ENCODE measurements at places on chromosomes 7 and 10.

GRCh38 chr10:106765241-106765754 is 399.2 kb downstream of the SORCS1 start:
- no peak for DNase-seq

DNA sequence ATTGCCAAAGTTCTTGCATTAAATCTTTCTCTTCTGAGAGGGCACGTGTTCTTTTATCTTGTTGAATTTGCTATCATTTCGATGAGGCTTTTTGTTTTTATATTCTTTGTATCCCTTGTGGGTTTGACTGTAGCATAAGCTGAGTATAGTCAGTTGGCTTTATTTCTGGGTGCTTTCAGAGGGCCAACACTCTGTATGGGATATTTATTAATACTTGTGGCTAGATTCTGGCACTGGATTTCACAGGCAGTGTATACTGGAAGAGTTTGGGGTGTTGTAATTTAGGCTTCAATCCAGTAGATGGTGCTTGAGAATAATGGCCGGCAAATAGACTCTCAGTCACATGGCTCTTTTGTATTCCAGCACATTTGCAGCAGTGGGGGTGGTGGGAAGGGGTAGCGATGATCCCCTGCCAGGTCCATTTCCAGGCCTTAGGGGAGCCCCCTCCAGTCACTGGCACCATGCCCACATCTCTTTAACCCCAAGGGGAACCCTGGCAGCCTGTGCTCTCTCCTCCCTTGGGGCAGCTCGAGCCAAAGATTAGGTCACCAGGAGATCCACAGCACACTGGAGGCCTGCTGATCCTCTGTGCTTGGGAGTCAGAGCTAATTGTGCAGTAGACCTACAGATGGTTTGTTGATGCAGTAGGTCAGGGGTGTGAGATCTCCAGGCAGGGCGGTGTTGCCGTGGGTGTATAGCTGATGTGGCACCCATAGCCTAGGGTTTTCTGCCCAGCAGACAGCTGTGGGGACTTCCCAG is 81.8 kb downstream of the PTPN20 start:
- no peak for DNase-seq

DNA sequence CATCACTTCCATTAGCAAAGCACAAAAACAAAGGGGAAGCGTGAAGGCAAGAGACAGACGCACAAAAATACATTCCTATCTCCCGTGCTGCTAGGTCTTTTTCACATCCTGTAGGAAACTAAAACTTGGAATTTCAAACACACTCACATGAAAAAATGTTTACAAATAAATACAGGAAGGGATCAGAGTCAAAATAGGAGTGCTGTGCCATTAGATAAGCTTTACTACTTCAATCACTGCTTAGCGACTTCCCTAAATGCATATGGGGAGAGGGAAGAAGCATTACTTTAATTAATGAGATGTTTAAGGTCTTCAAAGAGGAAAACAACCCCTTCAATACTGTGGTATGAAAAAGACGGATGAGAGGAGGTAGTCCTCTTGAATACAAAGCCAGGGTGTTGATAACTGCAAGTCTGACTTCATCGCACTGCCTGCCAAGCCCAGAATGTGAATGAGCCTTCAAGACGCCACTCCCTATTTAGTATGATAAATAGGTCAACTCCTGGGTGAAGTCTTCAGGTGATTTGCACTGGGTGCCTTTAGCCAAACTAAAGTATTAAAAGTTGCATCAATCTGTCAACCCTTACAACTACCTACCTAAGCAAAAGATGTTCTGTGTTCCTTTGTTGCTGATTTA is 13.9 kb downstream of the PARD3 start:
- no peak for DNase-seq

- no peak for DNase-seq
Measured at GRCh38 chr7:50472427-50472826, 22.3 kb upstream of the FIGNL1 start.

DNA sequence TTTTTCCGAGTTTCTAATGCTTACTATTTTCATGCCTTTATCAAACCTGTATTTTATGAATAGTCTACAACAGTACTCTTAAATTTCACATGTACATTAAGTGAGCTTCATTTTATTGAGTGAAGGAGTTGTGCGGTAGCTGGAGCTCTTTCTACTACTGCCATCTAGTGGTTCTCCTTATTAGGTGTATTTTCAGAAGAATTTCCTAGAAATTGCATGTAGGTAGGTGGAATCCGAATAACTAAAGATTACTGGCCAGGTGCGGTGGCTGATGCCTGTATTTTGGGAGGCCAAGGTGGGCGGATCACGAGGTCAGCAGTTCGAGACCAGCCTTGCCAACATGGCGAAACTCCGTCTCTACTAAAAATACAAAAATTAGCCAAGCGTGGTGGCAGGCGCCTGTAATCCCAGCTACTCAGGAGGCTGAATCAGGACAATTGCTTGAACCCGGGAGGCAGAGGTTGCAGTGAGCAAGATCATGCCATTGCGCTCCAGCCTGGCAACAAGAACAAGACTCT is 38.3 kb downstream of the LRRC72 start:
- peak; percentile 24 for DNase-seq

- DNase-seq: no peak
Measured at GRCh38 chr7:74061840-74062539, 21.6 kb upstream of the LIMK1 start.

GRCh38 chr10:101221549-101221948 is 7.7 kb downstream of the LBX1 start:
- no peak for DNase-seq

DNA sequence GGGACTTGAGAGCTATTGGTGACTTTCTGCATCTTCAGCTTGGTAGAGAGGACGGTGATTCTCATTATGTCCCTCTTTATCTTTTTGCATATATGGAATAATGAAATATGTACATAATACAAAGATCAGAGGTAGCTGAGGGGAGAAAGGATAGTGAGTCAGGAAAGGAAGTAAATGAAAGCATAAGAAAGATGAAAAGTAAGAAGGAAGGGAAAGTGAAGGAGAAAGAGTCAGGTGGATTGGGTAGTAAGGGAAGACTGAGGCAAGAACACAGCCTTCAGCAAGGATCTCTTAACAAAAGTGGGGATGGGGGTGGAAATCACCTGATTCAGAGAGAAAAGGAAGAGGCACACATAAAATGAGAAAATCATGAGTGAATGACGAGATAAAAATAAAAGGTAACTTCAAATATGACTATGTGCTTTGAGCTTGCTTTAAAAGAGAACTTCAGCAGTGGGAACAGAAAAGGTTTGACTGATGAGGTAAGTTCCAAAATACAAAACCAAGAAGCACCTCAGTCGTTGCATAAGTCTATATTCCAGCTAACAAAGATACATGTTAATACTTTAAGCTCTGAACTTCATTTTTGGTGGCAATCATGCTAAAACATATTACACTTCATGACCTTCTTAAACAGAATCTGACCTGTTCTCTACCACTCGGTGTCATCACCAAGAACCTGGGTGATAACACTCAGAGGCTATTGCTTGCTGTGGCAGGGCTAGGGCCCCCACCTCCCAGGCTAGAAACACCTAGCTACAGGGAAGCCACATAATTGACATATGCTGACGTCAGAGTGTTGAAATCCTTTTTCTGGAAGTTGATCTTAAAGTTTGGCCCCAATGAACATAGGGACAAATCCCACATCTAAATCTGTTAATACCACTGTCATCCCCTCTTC is 32.9 kb downstream of the NRCAM start:
- DNase-seq: no peak

- no peak for DNase-seq
Measured at GRCh38 chr7:116766881-116767280, 94.9 kb downstream of the MET start.

All from naive thymus-derived CD4-positive, alpha-beta T cell (primary cell).